ENCODE measurements at places on chromosomes 6 and 20.
A peak's percentile ranks its signal among the peaks of the same experiment; 100 is the strongest.

GRCh38 chr6:151482290-151482689 is 11.5 kb upstream of the CCDC170 start:
- DNase-seq: no peak

GRCh38 chr6:2426561-2427340 is 181.3 kb upstream of the GMDS start:
- no peak for DNase-seq

- peak; percentile 45 for DNase-seq
Measured at GRCh38 chr6:139029470-139030227, 1.1 kb downstream of the ABRACL start.

DNA sequence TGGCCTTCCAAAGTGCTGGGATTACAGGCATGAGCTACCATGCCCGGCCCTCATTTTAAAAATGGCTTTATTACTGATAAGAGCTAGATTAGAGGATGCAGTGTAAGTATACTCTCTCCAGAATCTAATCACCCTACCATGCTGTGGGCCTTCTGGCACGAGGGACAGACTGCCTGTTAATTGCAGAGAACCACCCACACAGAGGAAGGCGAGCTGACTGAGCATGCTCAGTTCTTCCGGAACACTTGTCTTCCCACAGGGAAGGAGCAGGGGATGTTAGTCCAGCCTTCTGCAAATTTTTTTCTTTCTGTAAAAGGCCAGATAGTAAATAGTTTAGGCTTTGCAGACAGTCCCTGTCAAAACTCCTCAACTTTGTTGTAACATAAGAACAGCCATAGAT is 48.9 kb downstream of the ALDH5A1 start:
- DNase-seq: no peak

DNA sequence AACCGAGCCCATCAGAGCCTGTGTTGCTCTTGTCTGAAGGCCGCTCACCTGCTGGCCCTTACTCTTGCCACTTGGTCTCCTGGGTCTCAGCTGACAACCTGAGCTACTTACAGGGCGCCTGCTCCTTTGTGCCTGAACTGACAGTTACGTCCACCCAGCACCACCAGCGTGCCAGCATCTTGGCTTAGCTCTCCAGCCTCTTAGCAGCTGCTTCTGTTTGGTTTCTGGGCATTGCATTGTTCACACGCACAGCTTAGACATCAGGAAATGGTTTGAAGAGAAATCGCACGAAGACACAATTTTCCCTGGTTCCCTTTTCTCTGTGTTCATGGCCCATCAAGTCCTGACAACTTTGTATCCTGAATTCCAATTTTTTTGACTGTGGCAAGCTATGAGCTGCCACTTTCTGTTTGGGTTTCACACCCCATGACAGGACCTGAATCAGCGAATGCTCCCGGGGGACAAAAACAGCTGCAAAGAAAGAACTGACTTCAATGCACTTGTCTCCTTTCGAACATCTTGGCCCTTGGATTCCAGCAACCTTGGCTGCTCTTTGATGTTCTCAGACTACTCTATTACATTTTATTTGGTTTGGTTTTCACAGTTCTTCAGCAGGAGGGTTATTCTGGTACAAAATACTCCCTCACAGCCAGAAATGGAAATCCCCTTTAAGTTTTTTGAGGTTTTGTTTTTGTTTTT is 45.2 kb upstream of the LY86 start:
- DNase-seq: no peak

DNA sequence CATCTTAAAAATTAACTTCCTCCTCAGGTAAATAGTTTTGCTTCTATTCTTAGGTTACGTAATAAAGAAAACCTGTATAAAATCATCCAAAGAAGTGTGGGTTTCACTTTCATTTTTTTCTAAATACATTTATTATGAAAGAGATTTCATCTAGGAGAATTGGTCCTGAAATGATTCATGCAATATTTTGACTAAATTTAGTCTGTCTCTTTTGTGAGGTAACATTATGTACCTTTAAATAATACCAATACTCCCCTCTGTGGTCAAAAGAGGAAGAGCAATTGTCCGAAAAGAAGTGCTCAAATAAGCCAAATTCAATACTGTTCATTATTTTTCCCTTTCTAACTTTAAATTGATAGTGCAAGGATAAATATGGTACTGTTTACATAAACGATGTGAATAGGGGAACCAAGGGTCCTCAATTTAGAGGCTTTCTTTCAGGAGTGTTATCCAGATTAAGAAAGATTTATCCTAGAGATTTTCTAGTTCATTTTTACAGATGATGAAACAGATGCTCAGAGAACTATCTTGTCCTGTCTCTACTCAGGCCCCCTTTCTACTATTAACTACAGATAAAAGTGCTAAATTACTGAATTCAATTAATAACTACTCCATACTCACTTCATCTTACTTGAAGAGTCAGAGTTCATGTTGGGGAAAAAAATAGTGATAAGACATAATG is 26.2 kb downstream of the CYP39A1 start:
- no peak for DNase-seq

GRCh38 chr6:125164696-125165095 is 11.1 kb downstream of the TPD52L1 start:
- no peak for DNase-seq

- no peak for DNase-seq
Measured at GRCh38 chr6:30789606-30790005, 45.3 kb upstream of the IER3 start.

DNA sequence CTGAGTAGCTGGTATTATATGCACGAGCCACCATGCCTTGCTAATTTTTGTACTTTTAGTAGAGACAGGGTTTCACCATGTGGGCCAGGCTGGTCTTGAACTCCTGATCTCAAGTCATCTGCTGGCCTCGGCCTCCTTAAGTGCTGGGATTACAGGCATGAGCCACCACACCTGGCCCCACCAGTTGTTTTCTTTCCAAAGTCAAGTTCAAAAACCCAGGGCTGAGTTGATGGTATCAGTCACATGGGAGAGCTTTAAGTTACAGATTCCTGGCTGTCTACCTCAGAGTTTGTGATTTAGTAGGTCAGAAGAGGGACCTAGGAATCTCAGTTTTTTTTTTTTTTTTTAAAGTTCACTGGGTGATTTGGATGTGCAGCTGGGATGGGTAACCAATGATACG is 107.7 kb downstream of the SCP2D1 start:
- no peak for DNase-seq

Data from activated CD4-positive, alpha-beta T cell treated with anti-CD3 and anti-CD28 coated beads, Interleukin-2, amount 50 U/mL, for 48 hours (primary cell).